ENCODE measurements at places on chromosomes 7 and 10.

- DNase-seq = no peak
Observed at GRCh38 chr10:3875842-3876235, 90.8 kb upstream of the KLF6 start.

DNA sequence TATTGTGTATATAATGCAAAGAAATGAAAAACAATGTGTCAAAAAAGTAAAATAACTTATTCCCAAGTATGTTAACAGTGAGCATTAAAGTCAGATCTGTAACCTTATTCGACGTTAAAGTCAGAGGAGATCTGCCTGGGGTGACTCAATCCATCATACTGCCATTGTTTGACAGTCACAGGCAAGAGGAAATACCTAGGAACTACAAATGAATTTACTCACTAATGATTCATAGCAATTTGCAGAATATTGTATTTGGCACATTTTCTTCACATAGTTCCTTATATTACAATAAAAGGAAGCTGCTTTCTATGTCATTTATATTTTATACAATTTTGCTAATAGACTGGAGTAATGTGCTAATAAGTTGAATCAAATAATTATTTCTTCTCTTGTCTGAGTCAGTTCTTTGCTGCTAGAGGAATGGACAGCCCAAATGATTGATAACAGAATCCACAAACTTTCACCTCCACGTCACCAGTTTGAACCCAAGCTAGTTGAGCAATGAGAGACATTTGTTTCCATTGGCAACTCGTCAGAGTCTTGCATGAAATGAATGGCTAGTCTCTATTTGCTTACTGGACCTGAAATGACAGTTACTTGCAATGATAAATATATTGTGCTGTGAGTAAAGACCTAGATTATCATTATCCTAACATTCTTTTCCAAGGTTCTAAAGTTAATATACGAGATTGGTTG, 48.5 kb upstream of the TMEM106B start:
- DNase-seq = no peak

- DNase-seq = no peak
Observed at GRCh38 chr7:117639966-117640365, 160.1 kb downstream of the CFTR start.

GRCh38 chr7:40105879-40106473, 28.4 kb downstream of the MPLKIP start:
- DNase-seq = no peak

GRCh38 chr7:2687881-2688318, at the start of gene AMZ1:
Gene AMZ1, plus strand, starts transcription at chr7:2688202. Its CDS starts 12,250 bp downstream, at chr7:2700452.
- no peak for DNase-seq

DNA sequence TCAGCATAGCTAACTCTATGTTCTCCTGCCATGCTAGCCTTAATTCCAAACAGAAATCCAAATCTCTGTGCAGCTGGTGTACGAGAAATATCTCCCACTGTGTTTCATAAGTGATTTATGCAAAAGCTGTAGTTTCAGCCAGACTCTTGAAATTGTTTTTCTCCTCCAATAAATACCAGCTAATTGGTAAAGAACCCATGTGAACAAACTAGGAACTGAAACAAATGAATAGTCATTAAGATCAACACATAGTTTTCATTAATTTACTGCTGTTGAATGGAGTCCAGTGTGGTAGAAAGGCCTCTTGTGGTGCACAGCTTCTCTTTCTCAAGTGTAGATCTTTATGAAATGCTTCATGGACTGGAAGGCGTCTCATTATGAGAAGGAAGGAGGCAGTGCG, 18.4 kb downstream of the PPP1R17 start:
- DNase-seq = no peak

DNA sequence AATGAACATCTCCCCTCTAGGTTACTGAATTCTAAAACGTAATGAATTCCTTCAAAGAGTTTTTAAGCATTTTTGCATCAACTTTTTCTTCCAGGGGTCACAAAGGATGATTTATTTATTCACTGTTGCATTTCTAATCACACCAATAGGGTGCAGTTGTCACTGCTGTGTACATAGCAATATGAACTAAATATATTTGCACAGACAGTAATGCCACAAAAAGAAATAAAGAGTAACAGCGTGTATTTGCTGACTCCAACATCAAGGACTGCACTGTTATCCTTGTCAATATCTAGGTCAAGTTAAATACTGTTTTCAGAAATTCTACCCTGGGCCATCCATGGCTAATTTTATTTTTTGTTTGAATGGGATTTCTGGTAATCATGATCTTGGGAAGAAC, 138.0 kb downstream of the FRMD4A start:
- DNase-seq = no peak
